ENCODE measurements at places on chromosomes 1 and 21. TPM values are rescaled to one million over a fixed set of nuclear protein-coding genes. Genes with fewer than 3 reads are reported as not detected.

The PLXNA2 gene
- 11.3 TPM for total RNA-seq

- no peak for DNase-seq
These were observed 10.5 kb downstream of the KIAA1614 start for GRCh38 chr1:180923021-180923841.

The URB1 gene
- 12.8 TPM for total RNA-seq

GRCh38 chr1:2787163-2787911, 14.2 kb downstream of the TTC34 start:
- DNase-seq = no peak

The NMNAT2 gene
- total RNA-seq = 2.4 TPM

- DNase-seq = no peak
These were observed 120.7 kb downstream of the MAP3K21 start for GRCh38 chr1:233448109-233448689.

The TSPEAR gene
- total RNA-seq = not detected

The GBP7 gene
- total RNA-seq = not detected

The LRRC3 gene
- 1.6 TPM for total RNA-seq

- DNase-seq = no peak
These were observed 9.8 kb downstream of the UBASH3A start for GRCh38 chr21:42413500-42413899.

The NES gene
- total RNA-seq = 14.9 TPM

- DNase-seq = no peak
These were observed 13.0 kb downstream of the FAM20B start for GRCh38 chr1:179038528-179039281.

DNA sequence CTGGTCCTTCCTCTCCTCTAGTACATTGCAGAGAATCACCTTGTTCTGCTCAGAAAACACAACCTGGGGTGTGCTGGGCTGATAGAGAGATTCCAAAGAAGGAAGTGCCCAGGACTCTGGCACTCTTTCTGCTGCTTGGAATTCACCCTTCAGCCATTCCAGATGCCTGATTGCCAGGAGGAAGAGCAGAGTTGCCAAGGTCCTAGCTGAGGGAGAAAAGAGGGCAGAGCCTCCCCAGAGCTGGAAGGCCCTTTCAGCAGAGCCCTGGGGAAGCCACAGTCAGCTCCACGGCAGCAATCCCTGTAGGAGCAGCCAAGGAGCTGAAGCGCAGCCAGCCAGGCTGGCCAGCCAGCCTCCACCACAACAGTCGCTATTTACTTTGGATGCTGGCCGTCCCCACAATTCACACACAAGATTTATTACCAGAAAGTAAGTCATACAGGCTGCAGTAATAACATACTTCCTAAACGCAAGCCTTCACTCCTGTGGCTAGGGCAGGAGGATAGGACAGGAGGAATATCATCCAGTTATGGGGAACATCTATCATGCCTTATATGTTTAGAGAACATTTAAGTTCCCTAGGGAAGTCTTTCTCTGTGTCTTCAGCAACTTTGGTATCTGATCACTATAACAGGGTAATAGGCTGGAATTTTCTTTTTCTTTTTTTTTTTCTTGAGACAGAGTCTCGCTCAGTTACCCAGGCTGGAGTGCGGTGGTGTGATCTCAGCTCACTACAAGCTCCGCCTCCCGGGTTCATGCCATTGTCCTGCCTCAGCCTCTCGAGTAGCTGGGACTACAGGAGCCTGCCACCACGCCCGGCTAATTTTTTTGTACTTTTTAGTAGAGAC, 36.6 kb upstream of the SLC44A3 start:
- peak; percentile 86 for DNase-seq

The OLFML2B gene
- total RNA-seq = 5.2 TPM
